ENCODE measurements at places on chromosomes 12 and 14. TPM values are rescaled to one million over a fixed set of nuclear protein-coding genes. Genes with fewer than 3 reads are reported as not detected.

SLC25A47 gene
- total RNA-seq: not detected

PZP gene
- not detected for total RNA-seq

DNA sequence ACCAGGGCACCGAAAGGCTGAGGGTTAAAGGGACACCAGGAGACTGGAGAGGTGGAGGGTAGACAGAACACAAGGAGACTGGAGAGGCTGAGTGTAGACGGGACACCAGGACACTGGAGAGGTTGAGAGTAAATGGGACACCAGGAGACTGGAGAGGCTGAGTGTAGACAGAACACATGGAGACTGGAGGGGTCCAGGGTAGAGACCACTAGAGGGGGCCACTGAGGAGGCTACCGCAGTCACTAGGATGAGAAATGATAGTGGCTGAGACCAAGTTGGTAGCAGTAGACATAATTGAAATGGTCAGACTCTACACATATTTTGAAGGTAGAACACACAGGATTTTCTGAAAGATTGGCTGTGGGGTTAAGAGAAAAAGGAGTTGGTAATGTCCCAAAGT is 68.2 kb downstream of the PAH start:
- H3K4me1 ChIP-seq: no peaks in the 10 kb centered on the region
- H3K36me3 ChIP-seq: no peaks in the 10 kb centered on the region
- no peaks in the 10 kb centered on the region for H3K27me3 ChIP-seq
- H3K4me3 ChIP-seq: no peak overlapping the region

GRCh38 chr12:52715416-52715815 is 12.1 kb upstream of the KRT77 start:
- DNase-seq: no peak
- H3K27ac ChIP-seq: no peak overlapping the region
- no peak overlapping the region for H3K4me3 ChIP-seq
- no peaks in the 10 kb centered on the region for H3K27me3 ChIP-seq

Measured in uterus (tissue), 4 donors.